ENCODE measurements at places on chromosomes 7 and 10. TPM values are rescaled to one million over a fixed set of nuclear protein-coding genes. Genes with fewer than 3 reads are reported as not detected.

DNA sequence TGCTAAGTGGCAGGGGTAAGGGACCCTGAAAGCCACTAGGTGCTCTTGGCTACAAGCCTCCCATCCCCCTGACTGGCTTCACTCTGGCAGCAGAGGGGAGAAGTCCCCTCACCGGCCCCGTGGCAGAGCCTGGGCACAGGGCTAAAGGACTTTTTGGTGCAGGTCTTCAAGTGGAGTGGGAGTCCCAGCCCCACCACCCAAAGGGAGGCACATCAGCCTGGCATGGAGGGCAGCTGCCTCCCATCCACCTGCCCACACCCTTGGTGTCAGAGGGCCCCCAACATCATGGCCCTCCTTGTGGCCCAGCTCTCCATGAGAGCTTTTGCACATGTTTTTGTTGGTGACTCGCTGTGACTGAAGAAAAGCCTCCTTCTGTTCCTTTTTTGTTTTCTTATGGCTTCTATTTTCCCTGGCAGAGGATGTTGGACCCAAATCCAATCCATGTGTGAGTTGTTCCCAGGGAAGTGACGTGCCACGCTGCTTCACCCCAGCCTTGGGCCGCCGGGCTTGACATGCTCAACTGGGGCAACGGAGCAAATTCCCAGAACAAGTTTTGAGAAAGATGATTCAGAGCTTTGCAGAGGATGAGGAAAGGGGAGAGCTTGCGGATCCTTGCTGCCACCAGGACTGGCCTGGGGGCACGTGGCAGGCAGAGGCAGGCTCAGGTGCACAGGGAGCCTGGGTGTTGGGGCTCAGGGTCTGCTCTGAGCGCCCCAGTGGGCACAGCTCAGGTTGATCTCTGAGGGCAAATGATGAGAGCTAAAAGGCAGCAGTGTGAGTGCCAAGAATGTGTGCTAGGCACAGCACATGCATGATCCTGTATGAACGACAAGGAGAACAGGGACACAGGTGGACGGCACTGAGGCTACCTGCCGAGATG is 1.9 kb upstream of the AEBP1 start:
- DNase-seq = peak; percentile 30

GRCh38 chr10:60943316-60944057 is 498 bp downstream of the RHOBTB1 start:
- peak; percentile 73 for DNase-seq

Gene PRPS1L1
- not detected for total RNA-seq

- DNase-seq = no peak
Observed at GRCh38 chr10:13693783-13694700, 107.3 kb downstream of the PRPF18 start.

Gene TRDMT1
- 8.7 TPM for total RNA-seq

Gene ZDHHC16
- 78.6 TPM for total RNA-seq

GRCh38 chr7:44897309-44897708 is 12.0 kb upstream of the PURB start:
- DNase-seq = no peak

Gene IL6
- total RNA-seq = 2.0 TPM

- peak; percentile 85 for DNase-seq
Observed at GRCh38 chr7:12942609-12943008, 255.2 kb downstream of the ARL4A start.

- no peak for DNase-seq
Observed at GRCh38 chr10:90199093-90199492, 497.7 kb downstream of the KIF20B start.

GRCh38 chr7:66503551-66504031 is 125.1 kb upstream of the KCTD7 start:
- no peak for DNase-seq

GRCh38 chr7:116906391-116906790 is 44.0 kb downstream of the CAPZA2 start:
- DNase-seq = no peak

Gene LBX1
- not detected for total RNA-seq

Gene HOXA2
- not detected for total RNA-seq

DNA sequence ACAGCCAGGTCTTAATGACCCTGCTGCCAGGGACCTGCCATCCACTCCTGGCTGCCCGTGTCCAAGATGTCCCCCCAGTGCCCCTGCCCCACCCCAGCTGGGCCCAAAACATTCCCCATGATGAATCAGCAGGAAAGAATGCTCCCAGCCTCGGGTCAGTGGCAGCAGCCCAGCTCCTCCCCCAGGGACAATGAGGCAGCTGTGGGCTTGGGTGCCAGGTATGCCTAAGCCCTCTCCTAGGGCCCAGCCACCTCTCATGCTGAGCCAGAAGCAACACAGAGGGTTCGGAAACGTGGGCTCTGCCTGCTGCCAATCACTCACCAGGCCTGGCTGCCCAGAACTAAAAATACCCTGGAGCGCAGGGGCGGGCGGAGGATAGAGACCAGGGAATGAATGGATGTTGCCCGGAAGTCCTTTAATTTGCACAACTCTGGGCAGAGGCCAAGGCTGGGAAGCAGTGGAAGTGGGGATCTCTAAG is 1.5 kb upstream of the LOXL4 start:
- DNase-seq = peak; percentile 89

Measured in Caki2 (cell line).